ENCODE measurements at places on chromosomes 6 and 20.

DNA sequence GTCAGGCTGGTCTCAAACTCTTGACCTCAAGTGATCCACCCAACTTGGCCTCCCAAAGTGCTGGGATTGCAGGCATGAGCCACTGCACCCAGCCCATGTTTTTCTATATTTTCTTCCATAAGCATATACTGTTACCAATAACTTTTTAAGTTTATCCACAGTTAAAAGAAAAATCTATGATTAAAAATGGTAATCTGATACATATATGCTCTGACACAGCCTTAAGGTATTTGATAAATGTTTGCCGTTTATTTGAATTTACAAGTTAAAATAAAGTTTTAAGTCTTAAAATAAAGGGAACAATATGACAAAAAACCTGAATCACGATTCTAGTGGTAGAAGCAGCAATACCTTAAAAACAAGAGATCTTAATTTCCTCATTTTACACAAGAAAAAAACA is 5.2 kb downstream of the STK38 start:
- no peak for DNase-seq

- DNase-seq, result no peak
Observed at GRCh38 chr6:118921084-118921483, 13.9 kb downstream of the MCM9 start.

DNA sequence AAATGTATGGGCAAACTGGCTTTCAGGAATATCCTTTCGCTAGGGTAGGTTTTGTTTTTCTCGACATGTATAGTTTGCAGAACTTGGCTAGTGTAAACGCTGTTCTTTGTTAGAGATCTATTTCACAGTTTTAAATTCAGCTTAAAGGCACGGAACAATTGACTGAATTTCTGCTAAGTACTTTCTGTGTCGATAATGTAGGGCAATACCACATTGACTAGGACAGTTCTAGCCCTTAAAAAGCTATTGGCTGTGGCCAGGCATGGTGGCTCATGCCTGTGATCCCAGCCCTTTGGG is 92.8 kb downstream of the CEP57L1 start:
- no peak for DNase-seq

GRCh38 chr6:9116026-9116425 is 680.7 kb upstream of the SLC35B3 start:
- DNase-seq, result no peak

DNA sequence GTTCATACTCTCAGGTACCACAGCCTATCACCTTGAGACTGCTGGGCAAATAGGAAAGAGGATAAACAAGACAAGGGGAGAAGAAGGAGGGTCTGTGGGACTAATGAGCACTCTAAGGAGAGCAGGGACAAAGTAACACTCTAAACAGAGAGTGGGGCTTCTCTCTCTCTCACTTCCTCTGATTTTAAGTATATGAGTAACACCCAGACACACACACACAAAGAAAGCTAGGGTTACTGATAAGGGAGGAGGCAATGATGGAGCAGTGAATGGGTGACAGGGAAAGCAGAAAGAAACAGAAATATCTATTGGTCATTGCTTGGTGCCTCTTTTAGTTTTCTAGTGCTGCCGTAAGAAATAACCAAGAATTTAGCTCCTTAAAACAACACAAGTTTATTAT is 96.2 kb upstream of the RNF217 start:
- no peak for DNase-seq

DNA sequence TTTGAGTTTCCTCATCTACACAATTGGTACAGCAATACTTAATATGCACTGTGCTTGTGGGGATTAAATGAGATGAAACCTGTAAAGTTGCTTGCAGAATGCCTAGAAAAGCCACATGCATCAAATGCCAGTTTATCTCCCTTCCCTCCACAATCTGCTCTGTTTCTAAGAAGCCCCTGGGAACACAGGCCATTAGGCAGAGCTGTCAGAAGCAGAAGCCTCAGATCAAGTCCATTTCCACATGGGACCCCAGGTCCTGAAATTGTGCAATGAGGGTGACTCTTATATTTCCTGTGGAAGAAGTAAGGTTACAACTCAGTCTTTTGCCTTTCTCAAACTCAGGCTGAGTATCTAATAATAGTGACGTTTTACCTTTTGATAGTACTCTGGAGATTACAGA is 737.4 kb downstream of the KIF16B start:
- DNase-seq, result no peak

Measured in stimulated activated CD4-positive, alpha-beta T cell treated with anti-CD3 and anti-CD28 coated beads, Interleukin-2, amount 100 ng/mL, for 4 hours (primary cell).